Left ventricle myocardium superior (tissue), 1 donor: ENCODE measurements at places on chromosomes 5 and 9. TPM values are rescaled to one million over a fixed set of nuclear protein-coding genes. Genes with fewer than 3 reads are reported as not detected.

GRCh38 chr5:82821846-82822633 lies 255.2 kb downstream of the TMEM167A start:
- DNase-seq = no peak

DNA sequence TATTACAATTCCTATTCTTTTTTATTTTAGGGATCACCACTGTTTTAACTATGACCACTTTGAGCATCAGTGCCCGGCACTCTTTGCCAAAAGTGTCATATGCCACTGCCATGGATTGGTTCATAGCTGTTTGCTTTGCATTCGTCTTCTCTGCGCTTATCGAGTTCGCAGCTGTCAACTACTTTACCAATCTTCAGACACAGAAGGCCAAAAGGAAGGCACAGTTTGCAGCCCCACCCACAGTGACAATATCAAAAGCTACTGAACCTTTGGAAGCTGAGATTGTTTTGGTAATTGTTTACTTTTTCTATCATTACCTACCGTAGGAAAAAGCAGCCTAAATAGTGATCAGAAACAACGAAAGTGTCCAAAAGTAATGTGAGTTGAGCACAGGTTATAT lies 6.4 kb downstream of the GABRA6 start:
- no peak for DNase-seq

DNA sequence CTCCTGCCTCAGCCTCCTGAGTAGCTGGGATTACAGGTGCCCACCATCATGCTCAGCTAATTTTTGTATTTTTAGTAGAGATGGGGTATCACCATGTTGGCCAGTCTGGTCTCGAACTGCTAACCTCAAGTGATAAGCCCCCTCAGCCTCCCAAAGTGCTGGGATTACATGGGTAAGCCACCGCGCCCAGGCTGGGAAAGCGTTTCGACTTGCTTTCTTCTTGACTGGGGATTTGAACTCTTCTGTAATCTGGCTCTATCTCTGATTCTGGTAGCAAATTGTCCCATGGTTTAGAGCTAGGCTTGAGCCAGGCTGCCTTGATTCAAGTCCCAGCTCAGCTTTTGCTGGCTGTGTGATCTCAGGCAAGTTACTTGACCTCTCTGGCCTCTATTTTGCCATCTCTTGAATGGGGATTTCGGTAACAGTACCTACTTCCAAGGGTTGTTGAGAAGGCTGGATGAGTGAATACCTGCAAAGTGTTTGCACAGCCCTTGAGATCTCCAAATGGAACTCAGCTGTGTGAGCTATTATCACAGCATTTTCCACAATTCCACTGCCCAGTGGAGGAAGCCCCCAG lies 20.5 kb upstream of the MVB12B start:
- DNase-seq = no peak

GRCh38 chr9:95999390-95999789 lies 123.9 kb downstream of the ERCC6L2 start:
- DNase-seq = no peak

GRCh38 chr9:8627976-8628679 lies 828.5 kb upstream of the DMAC1 start:
- DNase-seq = no peak

- no peak for DNase-seq
Measured at GRCh38 chr9:107484117-107484723, 5.3 kb downstream of the KLF4 start.

- no peak for DNase-seq
Measured at GRCh38 chr5:39214912-39215709, 4.3 kb downstream of the FYB1 start.

DNA sequence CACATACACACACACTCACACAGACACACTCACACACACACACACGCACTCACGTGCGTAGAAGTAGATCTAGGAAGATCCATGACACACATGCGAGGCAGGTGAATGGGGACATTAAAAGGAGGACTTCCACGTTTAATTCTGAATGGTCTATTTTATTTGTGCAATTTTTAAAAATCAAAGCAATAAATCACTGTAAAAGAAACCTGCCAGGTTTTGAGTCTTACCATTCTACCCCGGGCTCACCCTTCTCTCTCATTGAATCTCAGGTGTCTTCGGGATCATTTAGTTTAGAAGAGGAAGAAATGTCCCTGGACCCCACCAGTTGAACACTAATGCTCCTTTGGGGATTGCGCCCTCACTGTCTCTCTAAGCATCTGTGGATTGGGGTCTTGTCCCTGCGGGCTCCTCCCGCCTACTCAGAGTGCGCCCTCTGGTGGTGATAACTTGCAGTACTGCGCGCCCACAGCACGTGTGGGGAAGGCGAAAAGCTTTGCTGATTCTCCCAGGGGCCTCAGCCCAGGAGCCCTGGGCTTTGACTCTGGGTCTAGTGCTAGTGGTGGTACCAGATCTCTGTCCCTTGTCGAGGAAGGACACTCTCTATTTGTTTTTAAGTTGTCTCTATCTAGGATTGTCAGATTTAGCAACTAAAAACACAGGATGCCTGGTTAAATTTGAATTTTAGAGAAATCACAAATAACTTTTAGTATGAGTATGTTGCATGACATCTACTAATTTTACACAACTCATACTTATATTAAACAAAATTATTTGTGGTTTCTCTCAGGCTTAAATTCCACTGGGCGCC lies 34.8 kb downstream of the BOD1 start:
- DNase-seq = peak; percentile 58

GRCh38 chr9:123562844-123563346 lies 206.9 kb downstream of the CRB2 start:
- DNase-seq = peak; percentile 39

- no peak for DNase-seq
Measured at GRCh38 chr5:151182976-151183375, 25.4 kb upstream of the ANXA6 start.

GRCh38 chr5:143966280-143966679 lies 154.3 kb downstream of the HMHB1 start:
- DNase-seq = no peak

DNA sequence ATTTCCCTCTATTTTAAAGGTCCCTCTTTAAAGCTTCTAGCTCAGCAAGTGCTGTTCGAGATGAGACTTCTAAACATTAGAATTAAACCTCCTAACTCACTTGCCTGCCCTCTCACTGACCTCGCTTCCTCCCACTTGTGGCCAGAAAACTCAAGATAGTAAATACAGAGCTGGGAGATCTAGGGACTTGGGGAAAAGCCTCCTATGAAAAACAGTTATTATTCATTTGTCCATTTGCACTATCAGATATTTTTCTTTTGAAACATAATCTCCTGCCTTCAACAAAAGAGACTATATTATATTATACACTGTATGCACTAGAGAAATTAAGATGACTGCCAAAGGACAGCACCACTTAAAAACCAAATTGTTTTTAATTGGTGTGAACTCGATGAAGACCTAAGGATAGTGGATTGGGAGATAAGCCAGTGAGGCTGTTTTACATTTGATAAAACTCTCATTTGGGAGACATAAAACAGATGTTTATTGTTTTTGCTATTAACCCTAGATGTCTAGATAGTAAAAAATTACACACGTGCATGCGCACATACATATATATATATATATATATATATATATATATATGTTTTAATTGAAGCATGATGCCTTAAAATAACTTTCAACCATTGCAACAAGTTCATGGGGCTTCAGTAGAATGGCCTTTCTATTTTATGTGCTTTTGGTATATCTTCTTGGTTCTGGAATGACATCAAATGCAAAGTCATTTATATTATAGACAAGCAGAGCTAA lies 229.4 kb downstream of the ADAMTSL1 start:
- no peak for DNase-seq

GRCh38 chr5:154590093-154590724 lies 112.2 kb upstream of the HAND1 start:
- no peak for DNase-seq

DNA sequence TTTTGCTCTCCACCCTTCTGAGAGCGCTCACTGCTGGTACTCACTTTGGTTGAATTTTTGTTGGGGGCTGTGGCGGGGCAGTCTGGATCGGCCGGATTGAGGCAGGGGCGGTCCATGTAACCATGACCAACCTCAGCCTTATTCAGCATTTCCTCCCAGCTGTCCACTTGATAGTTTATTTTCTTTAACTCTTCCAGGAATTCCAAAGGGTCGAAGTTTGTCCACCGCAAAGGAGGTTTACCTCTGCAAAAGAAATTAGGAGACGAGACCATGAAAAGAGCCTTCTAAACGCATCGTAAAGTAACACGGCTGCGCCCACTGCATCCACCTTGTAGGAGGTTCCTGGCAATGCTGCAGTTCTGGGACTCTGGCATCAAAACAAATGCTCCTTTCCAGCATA lies 36.4 kb downstream of the PTCH1 start:
- no peak for DNase-seq

DNA sequence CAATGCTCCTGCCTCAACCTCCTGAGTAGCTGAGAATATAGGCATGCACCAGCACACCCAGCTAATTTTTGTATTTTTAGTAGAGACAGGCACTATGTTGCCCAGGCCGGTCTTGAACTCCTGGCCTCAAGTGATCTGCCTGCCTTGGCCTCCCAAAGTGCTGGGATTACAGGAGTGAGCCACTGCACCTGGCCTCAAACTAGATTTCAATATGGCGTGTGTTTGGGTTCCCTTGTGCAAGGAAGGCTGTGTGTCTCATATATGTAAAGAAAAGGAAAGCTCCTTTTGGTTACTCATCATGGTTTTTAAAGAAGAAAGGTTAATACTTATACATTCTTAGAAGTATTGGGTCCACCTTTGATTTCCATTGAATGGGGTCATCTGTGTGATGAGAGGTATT lies 70.7 kb downstream of the ANKRD33B start:
- no peak for DNase-seq

- DNase-seq = no peak
Measured at GRCh38 chr5:11273180-11273903, 512.3 kb upstream of the DAP start.

DNA sequence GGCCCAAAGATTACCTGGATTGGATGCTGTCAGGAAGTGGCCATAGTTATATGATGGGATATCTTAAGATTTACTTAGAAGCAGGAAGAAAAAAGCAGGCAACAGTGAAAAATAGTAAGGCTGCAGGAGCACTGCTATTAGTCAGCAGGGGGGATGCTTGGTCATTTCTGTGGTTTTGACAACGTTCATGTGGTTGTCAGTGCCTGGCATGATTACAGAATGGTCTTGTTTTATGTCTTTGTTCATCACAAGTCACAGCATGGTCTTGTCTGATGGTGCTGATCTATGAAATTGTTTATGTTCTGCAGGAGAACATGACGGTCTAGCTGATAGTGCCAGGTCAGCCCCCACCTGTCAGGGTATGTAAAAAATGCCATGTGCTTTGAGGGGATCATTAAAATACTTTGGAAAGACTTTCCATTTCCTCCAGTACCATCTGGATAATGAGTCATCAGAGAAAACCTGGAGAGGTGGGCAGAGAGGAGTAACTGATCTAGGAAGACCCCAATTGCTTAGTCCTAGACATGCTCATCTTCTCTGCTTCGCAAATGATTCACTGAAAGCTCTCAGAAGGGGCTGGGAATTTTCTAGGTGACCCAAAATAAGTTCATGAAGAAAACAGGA lies 48.5 kb downstream of the PLGRKT start:
- DNase-seq = no peak

- DNase-seq = no peak
Measured at GRCh38 chr5:89110916-89111646, 228.1 kb upstream of the MEF2C start.

GRCh38 chr9:123941524-123942070 lies 11.7 kb upstream of the DENND1A start:
- no peak for DNase-seq

- DNase-seq = no peak
Measured at GRCh38 chr9:132447346-132447745, 37.3 kb downstream of the CFAP77 start.

Gene KDM4C
- 14.2 TPM for total RNA-seq

Gene SRP19
- total RNA-seq = 26.6 TPM

Gene ACSL6
- total RNA-seq = 4.4 TPM

Gene NDUFAF2
- total RNA-seq = 36.1 TPM

Gene TSLP
- total RNA-seq = 7.2 TPM
